ENCODE measurements at places on chromosomes 5 and 9.

DNA sequence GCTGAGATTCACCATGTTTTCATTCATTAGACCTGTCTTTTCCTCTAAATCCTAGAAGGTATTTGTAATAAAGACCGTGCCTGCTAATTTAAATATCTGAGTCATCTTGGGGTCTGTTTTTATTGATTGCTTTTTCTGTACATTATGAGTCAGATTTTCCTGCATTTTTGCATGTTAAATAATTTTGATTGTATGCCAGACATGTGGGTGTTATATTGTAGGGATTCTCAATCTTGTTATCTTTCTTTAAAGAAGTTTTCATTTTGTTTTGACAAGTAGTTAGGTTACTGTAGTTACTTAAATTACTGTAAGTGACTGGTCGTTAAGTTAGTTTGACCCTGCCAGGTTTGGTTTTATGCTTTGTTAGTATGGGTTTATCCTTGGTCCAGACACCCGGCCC is 35.1 kb downstream of the EXOSC2 start:
- ATAC-seq: no peak

DNA sequence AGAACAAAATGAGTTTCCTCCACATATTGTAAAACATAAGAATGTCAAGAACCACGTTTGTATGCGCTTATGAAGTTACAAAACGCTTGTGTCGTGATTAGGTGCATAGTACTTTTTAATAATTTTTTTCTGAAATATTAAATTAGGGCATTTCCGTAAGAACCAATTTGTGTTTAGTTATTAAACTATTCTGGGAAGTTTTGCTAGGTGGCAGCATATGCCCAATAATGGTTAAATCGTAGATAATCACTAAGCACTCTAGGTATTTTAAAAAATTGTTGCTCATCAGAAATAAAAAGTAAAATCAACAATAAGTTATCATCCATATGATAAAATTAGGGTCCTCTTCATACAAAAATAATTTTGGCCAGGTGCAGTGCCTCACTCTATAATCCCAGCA is 5.4 kb downstream of the SRFBP1 start:
- ATAC-seq: no peak

DNA sequence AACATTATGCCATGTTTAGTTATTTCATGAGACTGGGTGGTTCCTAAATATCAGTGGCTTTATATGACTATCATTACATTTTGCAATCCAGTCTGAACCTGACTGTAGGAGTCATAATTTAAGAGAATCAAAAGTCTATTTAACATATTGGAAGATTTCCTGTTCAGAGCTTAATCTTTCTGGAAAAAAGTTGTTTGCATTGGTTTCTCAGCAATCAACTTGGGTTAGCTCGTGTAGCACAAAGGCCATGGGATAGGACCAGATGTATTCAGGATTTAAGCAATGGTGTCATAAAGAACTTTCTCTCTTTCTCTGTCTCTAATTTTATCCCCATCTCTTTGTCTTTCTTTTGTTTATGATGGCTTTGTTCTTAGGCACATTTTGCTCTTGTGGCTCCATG is 296.0 kb upstream of the KCNN2 start:
- no peak for ATAC-seq

GRCh38 chr9:110451726-110452125 is 114.1 kb upstream of the TXNDC8 start:
- ATAC-seq: no peak

DNA sequence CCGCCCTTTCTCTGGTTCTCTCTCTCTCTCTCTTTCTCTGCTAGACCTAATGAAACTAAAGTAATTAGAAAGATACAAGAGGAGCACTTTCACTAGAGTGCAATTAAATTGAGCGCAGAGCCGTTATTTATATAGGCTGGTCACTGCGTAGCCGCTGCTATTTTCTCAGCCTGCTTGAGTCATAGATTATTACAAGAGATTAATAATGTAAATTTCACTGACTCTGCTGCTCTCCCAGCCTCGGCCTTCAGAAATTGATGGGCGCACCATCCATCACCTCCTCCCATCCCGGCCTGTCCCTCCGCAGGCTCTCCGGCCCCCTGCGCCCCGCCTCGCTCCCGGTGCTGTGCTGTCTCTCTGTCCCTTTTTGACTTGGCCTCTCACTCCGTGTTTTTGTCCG is 268.0 kb upstream of the MVB12B start:
- no peak for ATAC-seq

DNA sequence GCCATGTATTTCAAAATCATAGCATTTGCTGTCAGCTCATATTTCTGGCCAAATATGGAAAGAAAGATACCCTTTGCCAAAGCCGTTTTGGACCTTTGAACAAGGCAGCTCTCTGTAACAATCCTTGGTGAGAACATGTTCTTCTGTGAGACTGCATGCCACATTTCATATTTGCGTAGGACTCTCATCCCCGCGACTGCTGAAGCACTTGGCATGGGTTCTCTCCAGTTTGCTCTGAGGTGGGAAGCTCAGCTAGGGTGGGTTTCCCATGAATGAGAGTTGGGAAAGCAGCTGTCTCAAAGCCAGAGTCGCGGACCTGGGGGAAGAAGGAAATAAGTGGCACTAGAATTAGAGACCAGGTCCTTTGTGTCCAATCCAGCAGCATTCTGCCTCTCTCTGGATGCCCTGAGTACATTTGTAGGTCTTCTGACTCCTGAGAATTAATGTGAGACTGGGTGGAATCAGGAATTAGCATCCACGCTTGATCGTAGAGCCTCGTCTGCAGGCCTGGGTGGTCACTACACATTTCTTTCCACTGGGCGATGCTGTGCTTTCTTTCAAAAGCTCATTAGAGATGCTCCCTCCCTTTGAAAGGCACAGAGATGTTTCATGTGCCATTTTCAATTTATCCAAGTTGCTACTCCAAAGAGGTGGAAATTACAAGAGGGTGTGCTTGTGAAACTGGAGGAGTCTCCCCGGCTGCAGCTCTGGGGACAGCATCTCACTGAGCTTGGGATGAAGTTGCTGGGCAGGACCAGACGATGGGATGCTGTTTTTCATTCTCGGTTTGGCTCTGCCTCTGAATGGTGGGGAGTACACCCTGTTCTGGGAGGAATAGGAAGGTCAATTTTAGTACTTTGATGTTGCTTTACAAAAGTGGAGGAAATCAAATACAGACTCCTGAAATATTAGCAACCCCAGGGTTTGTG is 197.2 kb downstream of the GADD45G start:
- no peak for ATAC-seq

DNA sequence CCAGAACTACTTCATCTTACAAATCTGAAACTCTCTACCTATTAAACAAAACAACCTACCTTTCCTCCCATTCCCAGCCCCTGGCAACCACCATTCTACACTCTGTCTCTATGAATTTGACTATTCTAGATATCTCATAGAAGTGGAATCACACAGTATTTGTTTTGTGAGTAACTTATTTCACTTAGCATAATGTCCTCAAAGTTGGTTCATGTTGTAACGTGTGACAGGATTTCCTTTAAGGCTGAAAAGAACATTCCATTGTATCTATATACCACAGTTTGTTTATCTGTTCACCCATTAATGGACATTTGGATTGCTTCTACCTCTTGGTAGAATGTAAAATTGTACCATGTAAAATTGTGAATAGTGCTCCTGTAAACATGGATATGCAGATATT is 70.1 kb upstream of the NXNL2 start:
- ATAC-seq: no peak

GRCh38 chr5:83472508-83473345 is 1.2 kb downstream of the VCAN start:
- peak; percentile 69 for ATAC-seq

All from stimulated activated memory B cell treated with anti-CD40 and anti-IgM and Interleukin-4, amounts not matched to agents 10 μg/mL and 1 μg/mL and 100 μg/mL, for 72 hours (primary cell).